ENCODE measurements at places on chromosomes 12 and 14. TPM values are rescaled to one million over a fixed set of nuclear protein-coding genes. Genes with fewer than 3 reads are reported as not detected.

DNA sequence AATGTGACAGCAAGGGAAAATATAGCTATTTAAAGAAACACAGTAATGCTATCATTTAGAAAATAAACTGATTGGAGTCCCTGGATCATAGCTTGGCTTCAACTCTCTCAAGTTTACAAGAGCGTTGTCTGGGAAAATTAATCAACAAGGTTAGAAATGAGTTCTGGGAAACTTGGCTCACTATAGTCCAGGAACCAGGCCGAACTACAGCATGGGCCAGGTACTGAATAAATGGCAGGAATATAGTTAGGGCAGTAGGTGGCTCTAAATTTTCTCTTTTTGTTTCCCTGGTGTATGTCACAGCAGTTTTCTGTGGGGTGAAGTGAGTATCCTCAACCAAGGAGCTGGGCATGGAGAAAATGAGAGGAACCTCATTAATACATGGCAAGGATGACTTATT is 72.4 kb downstream of the PLBD1 start:
- DNase-seq, result no peak

- no peak for DNase-seq
These were observed 374.1 kb downstream of the ADGRD1 start for GRCh38 chr12:131327521-131328488.

MAP1LC3B2 gene
- total RNA-seq, result 1.8 TPM

GRCh38 chr12:47234576-47235141 is 154.9 kb upstream of the AMIGO2 start:
- no peak for DNase-seq

GRCh38 chr12:130226126-130226525 is 63.9 kb downstream of the FZD10 start:
- DNase-seq, result no peak

Measured in bronchial epithelial cell (primary cell).